ENCODE measurements at places on chromosomes 4 and X. TPM values are rescaled to one million over a fixed set of nuclear protein-coding genes. Genes with fewer than 3 reads are reported as not detected.

Gene SPIN2A
- 0.76 TPM for total RNA-seq

GRCh38 chr4:124079174-124079780 is 633.3 kb downstream of the ANKRD50 start:
- no peak for DNase-seq

DNA sequence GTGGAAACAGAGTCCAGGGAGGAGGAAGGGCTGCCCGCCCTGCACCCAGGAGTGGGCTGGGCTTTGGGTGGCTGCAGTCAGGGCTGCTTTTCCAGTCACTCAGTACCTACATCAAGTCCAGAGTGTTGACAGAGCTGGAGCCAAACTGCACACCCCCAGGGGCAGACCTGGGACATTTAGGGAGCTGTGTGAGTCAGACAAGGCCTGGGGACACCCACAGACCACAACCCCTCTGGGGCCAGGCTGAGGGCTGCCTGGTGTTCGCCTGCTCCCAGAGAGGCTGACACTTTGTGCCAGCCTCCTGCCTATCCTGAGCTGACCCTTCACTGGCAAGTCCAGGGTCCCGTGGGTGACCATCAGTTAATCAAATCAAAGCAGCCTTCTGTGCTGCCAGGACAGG is 240.0 kb downstream of the BCOR start:
- DNase-seq: no peak

- DNase-seq: no peak
Observed at GRCh38 chr4:106424426-106424825, 55.8 kb upstream of the GIMD1 start.

- no peak for DNase-seq
Observed at GRCh38 chr4:37279894-37280592, 35.5 kb downstream of the NWD2 start.

Gene CT45A2
- total RNA-seq: not detected

Gene PLXNA3
- total RNA-seq: 58.6 TPM

Gene EFNB1
- total RNA-seq: 8.8 TPM

DNA sequence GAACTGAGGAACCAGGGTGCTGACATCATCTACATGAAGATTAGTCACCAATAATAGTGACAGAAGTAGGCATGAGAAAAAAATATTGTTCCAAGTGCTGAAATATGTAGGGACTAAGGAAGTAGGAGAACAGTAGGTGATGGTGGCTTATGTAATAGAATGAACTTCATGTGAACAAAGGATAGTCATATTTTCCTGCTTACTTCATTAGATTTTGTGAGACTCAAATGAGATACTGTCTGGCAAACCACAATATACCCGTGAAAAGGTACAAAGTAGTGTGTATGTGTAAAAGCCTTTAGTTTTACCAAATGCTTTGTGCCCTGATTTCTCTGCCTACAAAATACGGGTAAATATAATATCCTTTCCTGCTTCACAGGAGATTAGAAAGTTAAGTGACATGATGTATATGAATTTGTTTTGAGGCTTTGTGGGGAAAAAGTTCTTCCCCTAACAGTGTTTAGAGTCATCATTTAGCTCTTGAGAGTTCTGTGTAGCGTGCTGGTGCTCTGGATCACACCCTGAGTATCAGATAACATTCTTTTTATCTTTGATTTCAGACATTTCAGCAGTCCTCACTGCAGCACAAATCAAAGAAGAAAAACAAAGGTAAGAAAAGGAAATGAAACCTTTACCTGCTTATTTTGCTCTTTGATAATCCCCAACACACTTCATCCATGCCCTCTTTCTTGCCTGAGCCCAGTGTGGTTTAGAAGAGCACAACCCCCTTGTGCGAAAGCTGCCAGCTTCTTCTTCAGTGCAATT is 67.9 kb downstream of the KLHL34 start:
- DNase-seq: no peak

DNA sequence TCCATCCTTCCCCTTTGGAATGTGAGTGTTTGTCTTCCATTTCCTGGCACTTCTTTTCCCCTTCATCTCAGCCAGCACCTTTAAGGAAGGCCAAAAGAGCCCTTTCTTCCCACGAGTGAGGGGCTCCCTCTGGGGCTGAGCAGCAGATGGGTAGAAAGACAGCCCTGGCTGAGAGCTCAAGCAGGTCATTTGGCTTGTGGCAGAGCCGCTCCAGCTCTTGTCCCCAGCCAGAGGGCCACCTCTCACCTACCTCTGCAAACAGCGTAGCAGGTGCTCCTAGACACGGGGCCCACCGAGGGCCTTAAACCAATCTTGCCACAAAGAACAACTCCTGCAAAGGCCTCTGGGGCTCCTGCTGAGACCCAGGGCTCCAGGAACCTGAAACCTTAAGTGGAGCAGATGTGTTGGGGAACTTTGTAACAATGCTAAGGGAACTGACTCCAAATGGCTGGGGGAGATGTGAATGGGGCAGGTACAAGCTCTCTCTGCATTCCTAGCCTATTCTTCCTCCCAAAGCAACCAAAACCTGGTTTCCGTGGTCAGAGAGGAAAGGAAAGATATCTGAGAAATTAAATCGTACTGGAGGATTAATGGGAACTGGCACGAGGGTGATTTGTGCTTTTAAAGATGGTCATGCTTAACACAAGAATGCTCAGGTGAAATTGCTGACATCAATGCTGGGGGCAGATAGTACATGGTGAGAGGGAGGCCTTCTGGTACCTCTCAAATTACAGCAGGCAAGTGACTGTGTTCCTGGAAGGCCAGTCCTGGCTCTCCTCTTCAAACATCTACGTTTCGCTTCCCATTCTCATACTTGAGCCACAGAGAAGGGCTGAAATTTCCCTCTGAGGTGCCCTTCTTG is 27.0 kb downstream of the TFDP3 start:
- no peak for DNase-seq

DNA sequence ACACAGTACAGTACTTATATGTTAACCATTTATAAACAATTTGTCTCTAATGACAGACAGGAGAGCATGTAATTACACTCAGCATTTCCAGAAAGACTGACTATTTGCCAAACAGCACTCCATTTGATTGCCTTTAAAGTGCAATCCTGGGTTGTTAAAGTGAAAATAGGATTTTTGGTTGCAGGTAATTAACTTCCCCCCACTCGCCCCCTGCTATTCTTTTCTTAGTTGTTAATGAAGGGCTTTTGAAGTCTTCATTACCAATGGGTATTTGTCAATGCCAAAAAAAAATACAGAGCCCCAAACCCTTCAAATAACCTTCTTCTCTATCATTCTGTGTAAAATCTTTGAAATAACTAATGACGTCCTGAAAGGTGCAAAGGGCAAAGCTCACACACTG is 825.6 kb downstream of the STPG2 start:
- DNase-seq: no peak

DNA sequence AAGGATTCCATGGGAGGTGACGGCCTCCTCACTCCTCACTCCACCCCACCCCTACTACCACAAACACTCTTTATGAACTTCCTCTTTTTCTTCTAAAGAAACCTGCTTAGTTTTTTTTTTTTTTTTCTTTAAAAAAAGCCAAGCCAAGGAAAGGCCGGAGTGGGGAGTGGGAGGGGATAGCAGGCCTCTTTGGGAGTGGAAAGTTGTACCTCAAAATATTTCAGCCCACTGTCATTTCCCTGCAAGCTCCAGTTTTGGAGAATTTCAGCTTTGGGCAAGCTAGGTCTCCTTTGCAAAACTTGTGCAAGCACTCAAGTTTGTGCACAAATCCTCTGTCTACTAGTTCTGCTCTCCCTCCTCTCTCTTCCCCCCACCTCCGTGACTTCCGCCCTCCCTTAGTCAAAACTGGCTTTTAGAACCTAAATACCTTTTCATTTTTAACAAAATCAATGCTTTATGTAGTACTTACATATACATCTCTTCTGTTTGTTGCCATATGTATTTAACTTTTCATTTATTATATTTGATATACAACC is 512 bp upstream of the ANTXR2 start:
- no peak for DNase-seq

- DNase-seq: no peak
Observed at GRCh38 chr4:94011190-94011589, 182.6 kb downstream of the ATOH1 start.
